Breast epithelium (tissue), 4 donors: ENCODE measurements at places on chromosomes 4 and X. TPM values are rescaled to one million over a fixed set of nuclear protein-coding genes. Genes with fewer than 3 reads are reported as not detected.
A peak's percentile ranks its signal among the peaks of the same experiment; 100 is the strongest.

- no peaks in the 10 kb centered on the region for H3K27me3 ChIP-seq
- H3K36me3 ChIP-seq, result no peaks in the 10 kb centered on the region
- no peak for DNase-seq
- H3K4me1 ChIP-seq, result no peaks in the 10 kb centered on the region
- H3K27ac ChIP-seq, result no peak overlapping the region
- no peak overlapping the region for H3K4me3 ChIP-seq
Measured at GRCh38 chr4:8556341-8557150, 23.6 kb upstream of the GPR78 start.

GRCh38 chrX:94524867-94525266, 850.9 kb downstream of the FAM133A start:
- no peaks in the 10 kb centered on the region for H3K27me3 ChIP-seq
- no peak overlapping the region for H3K27ac ChIP-seq
- H3K4me1 ChIP-seq, result no peaks in the 10 kb centered on the region
- no peaks in the 10 kb centered on the region for H3K36me3 ChIP-seq
- no peak for DNase-seq
- H3K4me3 ChIP-seq, result no peak overlapping the region

DNA sequence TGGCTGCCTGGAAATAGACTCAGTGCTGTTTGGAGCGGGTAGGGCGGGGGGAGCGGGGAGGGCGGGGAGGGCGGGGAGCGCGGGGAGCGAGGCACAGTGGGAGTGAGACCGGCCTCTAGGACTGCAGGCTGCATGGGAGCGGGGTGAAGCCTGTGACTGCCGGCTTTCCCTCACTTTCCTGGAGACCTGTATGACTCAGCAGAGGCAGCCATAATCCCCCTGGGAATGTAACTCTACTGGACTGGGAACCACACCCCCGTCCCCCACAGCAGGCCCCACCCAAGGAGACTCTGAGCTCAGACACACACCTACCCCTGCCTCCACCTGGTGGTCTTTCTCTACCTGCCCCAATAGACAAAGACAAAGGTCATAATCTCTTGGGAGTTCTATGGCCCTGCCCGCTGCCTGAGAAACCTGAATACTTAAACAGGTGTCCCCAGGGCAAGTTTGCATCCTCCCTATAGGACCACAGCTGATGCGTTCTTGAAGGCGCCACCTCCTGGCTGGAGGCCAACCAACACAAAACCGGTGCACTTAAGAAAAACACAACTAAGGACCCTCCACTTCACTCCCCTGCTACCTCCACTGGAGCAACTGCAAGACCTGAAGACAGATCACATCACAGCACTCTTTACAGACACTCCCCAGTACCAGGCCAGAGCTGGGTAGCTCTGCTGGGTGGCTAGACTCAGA, 18.0 kb downstream of the HDAC8 start:
- no peaks in the 10 kb centered on the region for H3K27me3 ChIP-seq
- DNase-seq, result no peak
- H3K4me1 ChIP-seq, result no peaks in the 10 kb centered on the region
- no peak overlapping the region for H3K27ac ChIP-seq
- no peak overlapping the region for H3K4me3 ChIP-seq

- H3K27me3 ChIP-seq, result no peaks in the 10 kb centered on the region
- no peaks in the 10 kb centered on the region for H3K36me3 ChIP-seq
- H3K27ac ChIP-seq, result no peak overlapping the region
- DNase-seq, result no peak
- H3K4me1 ChIP-seq, result no peaks in the 10 kb centered on the region
Measured at GRCh38 chrX:2395261-2395992, 105.3 kb downstream of the DHRSX start.

- DNase-seq, result no peak
- H3K4me3 ChIP-seq, result no peak overlapping the region
- H3K27ac ChIP-seq, result no peak overlapping the region
- no peaks in the 10 kb centered on the region for H3K27me3 ChIP-seq
- no peaks in the 10 kb centered on the region for H3K36me3 ChIP-seq
- no peaks in the 10 kb centered on the region for H3K4me1 ChIP-seq
Measured at GRCh38 chrX:83845397-83845796, 15.5 kb upstream of the CYLC1 start.

- no peaks in the 10 kb centered on the region for H3K27me3 ChIP-seq
- peak overlapping the region; percentile 0 for H3K27ac ChIP-seq
- no peaks in the 10 kb centered on the region for H3K36me3 ChIP-seq
Measured at GRCh38 chr4:5034206-5034605, 14.9 kb upstream of the CYTL1 start.

DNA sequence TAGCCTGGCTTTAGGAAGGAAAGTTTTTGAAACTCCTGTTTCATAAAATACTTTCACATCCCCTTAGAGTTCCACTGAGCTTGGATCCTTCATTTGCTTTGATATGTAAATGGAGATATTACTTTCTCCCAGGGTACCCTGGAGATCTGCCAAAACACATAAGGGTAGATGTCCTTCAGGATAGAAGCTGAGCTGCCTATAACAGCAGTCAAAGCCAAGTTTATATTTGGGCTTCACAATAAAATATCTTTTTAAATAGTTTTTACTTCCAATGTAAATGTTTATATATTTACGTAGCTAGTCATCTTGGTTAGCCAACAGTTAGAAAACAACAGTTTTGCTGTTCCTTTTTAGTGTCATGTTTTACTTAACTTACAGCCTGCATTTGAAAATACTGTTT, 742.3 kb upstream of the POU3F4 start:
- H3K27ac ChIP-seq, result no peak overlapping the region
- H3K4me1 ChIP-seq, result no peaks in the 10 kb centered on the region
- H3K36me3 ChIP-seq, result no peaks in the 10 kb centered on the region
- no peak overlapping the region for H3K4me3 ChIP-seq
- no peaks in the 10 kb centered on the region for H3K27me3 ChIP-seq
- no peak for DNase-seq

DNA sequence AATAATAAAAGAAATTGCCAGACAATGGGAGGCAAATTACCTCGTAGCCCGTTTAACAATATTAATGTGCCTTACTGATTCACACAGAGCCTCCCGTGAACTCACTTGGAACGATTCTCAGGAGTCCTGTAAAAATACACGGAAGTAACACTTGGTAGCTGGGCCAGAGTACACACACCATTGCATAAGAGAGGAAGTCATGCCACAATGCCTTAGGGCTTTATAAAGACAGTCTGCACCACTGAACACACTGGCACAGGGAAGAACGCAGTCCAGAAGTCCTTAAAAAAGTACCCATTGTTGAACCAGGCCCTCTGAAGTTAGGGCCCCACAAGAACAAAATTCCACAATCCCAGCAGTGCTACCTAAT, 15.1 kb downstream of the SLC2A9 start:
- H3K36me3 ChIP-seq, result no peaks in the 10 kb centered on the region
- peaks cover 3% of the 10 kb centered on the region for H3K4me1 ChIP-seq
- no peaks in the 10 kb centered on the region for H3K27me3 ChIP-seq
- H3K4me3 ChIP-seq, result no peak overlapping the region
- peak overlapping the region; percentile 83 for H3K27ac ChIP-seq
- DNase-seq, result peak; percentile 87

DNA sequence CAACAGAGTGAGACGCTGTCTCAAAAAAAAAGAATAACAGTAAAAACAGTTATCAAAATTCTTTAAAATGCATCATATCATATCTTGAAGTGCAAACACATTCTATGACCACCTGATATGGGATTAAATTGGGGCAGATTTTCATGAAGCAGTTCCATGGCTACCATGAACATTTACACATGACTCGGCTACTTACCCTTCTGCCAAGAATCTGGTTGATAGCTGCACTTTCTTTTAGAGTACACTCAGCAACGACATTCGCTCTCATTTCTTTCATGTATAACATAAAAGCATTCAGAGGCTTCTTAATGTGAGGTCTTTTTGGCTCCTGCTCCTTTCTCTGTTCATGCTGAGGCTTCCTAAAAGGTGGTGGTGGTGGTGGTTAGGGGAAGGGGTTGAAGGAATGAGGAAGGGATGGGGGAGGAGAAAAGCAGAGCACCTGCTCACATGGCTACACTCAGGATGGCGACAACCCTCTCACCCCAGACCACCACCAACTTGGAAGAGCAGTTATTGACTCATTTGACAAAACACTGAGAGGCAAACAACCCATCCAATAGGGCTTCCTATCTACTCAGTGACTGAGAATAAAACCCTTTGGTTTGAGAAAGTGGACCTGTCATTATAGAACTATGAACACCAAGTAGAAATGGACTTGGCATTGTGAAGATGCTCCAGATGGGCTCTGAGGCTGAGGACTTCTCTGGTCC, 88.5 kb downstream of the HADH start:
- no peaks in the 10 kb centered on the region for H3K4me1 ChIP-seq
- H3K36me3 ChIP-seq, result no peaks in the 10 kb centered on the region
- no peak overlapping the region for H3K4me3 ChIP-seq

GRCh38 chr4:69750346-69750745, 10.1 kb downstream of the SULT1B1 start:
- no peaks in the 10 kb centered on the region for H3K36me3 ChIP-seq
- H3K4me1 ChIP-seq, result no peaks in the 10 kb centered on the region
- H3K27ac ChIP-seq, result no peak overlapping the region
- DNase-seq, result no peak

GRCh38 chrX:134626434-134626833, 31.8 kb downstream of the PLAC1 start:
- DNase-seq, result peak; percentile 29
- no peaks in the 10 kb centered on the region for H3K4me1 ChIP-seq

GRCh38 chr4:30716681-30717207, 3.4 kb upstream of the PCDH7 start:
- H3K36me3 ChIP-seq, result no peaks in the 10 kb centered on the region
- peak overlapping the region; percentile 61 for H3K4me3 ChIP-seq
- H3K27ac ChIP-seq, result no peak overlapping the region

GRCh38 chr4:10982305-10982704, 297.7 kb upstream of the CLNK start:
- H3K27ac ChIP-seq, result no peak overlapping the region
- no peak overlapping the region for H3K4me3 ChIP-seq
- no peaks in the 10 kb centered on the region for H3K27me3 ChIP-seq

DNA sequence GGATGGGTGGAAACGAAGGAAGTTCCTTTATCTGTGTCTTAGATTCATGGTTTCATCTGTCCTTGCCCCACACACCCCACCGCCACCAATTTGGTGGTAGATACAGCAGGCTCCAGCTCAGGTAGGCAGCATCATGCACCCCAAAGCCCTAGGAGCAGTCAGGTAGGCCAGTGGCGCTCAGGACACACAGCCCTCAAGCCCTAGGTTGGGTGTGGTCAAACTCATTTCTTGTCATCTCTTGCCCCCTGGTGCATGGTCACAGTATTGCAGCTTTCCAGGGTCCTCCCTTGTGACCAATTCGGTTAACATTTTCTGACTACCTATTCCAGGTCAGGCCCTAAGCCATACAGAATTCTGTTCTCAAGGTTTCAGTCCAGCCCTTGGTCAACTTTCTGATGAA, 14.5 kb upstream of the PRRG3 start:
- H3K27me3 ChIP-seq, result peaks cover 39% of the 10 kb centered on the region
- no peak overlapping the region for H3K27ac ChIP-seq
- H3K4me1 ChIP-seq, result no peaks in the 10 kb centered on the region
- H3K4me3 ChIP-seq, result no peak overlapping the region
- no peaks in the 10 kb centered on the region for H3K36me3 ChIP-seq

GRCh38 chr4:108371282-108371681, 202.6 kb upstream of the LEF1 start:
- no peak overlapping the region for H3K27ac ChIP-seq
- no peaks in the 10 kb centered on the region for H3K4me1 ChIP-seq
- H3K36me3 ChIP-seq, result no peaks in the 10 kb centered on the region
- no peak overlapping the region for H3K4me3 ChIP-seq

- no peaks in the 10 kb centered on the region for H3K27me3 ChIP-seq
- H3K4me3 ChIP-seq, result no peak overlapping the region
- no peaks in the 10 kb centered on the region for H3K4me1 ChIP-seq
- H3K36me3 ChIP-seq, result no peaks in the 10 kb centered on the region
- H3K27ac ChIP-seq, result no peak overlapping the region
Measured at GRCh38 chr4:188145601-188146000, 6.4 kb downstream of the TRIML1 start.

GRCh38 chr4:155271557-155271956, 63.1 kb downstream of the NPY2R start:
- no peaks in the 10 kb centered on the region for H3K27me3 ChIP-seq
- no peak for DNase-seq
- no peaks in the 10 kb centered on the region for H3K4me1 ChIP-seq
- no peak overlapping the region for H3K4me3 ChIP-seq
- H3K27ac ChIP-seq, result no peak overlapping the region
- no peaks in the 10 kb centered on the region for H3K36me3 ChIP-seq

DNA sequence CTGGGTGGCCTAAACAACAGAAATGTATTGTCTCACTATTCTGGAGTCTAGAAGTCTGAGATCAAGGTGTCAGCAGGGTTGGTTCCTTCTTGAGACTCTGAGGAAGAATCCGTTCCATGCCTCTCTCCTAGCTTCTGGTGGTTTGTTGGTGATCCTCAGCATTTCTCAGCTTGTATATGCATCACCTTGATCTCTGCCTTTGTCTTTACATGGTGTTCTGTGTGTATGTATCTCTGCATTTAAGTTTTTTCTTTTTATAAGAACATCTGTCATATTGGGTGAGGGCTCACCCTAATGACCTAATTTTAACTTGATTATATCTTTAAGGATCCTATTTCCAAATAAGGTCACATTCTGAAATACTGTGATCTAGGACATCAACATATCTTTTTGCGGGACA, 50.6 kb upstream of the CD40LG start:
- H3K36me3 ChIP-seq, result no peaks in the 10 kb centered on the region
- H3K4me3 ChIP-seq, result no peak overlapping the region
- DNase-seq, result no peak
- H3K27ac ChIP-seq, result no peak overlapping the region
- H3K27me3 ChIP-seq, result peaks cover 12% of the 10 kb centered on the region
- H3K4me1 ChIP-seq, result no peaks in the 10 kb centered on the region

- no peaks in the 10 kb centered on the region for H3K36me3 ChIP-seq
- no peaks in the 10 kb centered on the region for H3K27me3 ChIP-seq
- no peak overlapping the region for H3K4me3 ChIP-seq
Measured at GRCh38 chr4:123871341-123871740, 474.7 kb downstream of the SPRY1 start.

- H3K27ac ChIP-seq, result no peak overlapping the region
- no peaks in the 10 kb centered on the region for H3K4me1 ChIP-seq
- no peaks in the 10 kb centered on the region for H3K36me3 ChIP-seq
- DNase-seq, result no peak
- peaks cover 2% of the 10 kb centered on the region for H3K27me3 ChIP-seq
Measured at GRCh38 chr4:17552427-17552826, 24.6 kb upstream of the LAP3 start.

DNA sequence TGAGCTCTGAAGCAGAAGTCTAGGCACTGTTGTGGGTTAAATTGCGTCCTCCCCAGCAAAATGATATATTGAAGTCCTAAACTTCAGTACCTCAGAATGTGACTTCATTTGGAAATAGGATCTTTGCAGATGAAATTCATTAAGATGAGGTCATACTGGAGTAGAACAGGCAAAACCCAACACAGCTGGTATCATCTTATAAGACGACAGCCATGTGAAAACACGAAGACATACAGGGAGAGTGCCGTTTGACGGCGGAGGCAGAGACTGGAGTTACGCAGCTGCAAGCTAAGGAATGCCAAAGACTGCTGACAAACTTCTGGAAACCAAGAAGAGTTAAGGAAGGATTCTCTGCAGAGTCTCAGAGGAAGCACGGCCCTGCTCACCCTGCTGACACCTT, 241.5 kb downstream of the MAML3 start:
- H3K27me3 ChIP-seq, result no peaks in the 10 kb centered on the region
- peak overlapping the region; percentile 3 for H3K27ac ChIP-seq
- DNase-seq, result no peak
- H3K36me3 ChIP-seq, result no peaks in the 10 kb centered on the region

- no peaks in the 10 kb centered on the region for H3K4me1 ChIP-seq
- H3K36me3 ChIP-seq, result no peaks in the 10 kb centered on the region
- H3K27ac ChIP-seq, result no peak overlapping the region
- no peak for DNase-seq
- no peaks in the 10 kb centered on the region for H3K27me3 ChIP-seq
Measured at GRCh38 chr4:110533940-110534339, 58.0 kb downstream of the ENPEP start.

SMIM10L2A gene
- 1.1 TPM for total RNA-seq

DGKK gene
- not detected for total RNA-seq

COQ2 gene
- total RNA-seq, result 10.8 TPM

CDX4 gene
- total RNA-seq, result not detected

CXCL10 gene
- not detected for total RNA-seq

LDOC1 gene
- 4.5 TPM for total RNA-seq
